ENCODE measurements at places on chromosomes 2 and 18. TPM values are rescaled to one million over a fixed set of nuclear protein-coding genes. Genes with fewer than 3 reads are reported as not detected.

COL5A2 gene
- total RNA-seq = 671 TPM

LANCL1 gene
- 58.2 TPM for total RNA-seq

- DNase-seq = no peak
These were observed 44.5 kb upstream of the ASPRV1 start for GRCh38 chr2:70005752-70006446.

DNA sequence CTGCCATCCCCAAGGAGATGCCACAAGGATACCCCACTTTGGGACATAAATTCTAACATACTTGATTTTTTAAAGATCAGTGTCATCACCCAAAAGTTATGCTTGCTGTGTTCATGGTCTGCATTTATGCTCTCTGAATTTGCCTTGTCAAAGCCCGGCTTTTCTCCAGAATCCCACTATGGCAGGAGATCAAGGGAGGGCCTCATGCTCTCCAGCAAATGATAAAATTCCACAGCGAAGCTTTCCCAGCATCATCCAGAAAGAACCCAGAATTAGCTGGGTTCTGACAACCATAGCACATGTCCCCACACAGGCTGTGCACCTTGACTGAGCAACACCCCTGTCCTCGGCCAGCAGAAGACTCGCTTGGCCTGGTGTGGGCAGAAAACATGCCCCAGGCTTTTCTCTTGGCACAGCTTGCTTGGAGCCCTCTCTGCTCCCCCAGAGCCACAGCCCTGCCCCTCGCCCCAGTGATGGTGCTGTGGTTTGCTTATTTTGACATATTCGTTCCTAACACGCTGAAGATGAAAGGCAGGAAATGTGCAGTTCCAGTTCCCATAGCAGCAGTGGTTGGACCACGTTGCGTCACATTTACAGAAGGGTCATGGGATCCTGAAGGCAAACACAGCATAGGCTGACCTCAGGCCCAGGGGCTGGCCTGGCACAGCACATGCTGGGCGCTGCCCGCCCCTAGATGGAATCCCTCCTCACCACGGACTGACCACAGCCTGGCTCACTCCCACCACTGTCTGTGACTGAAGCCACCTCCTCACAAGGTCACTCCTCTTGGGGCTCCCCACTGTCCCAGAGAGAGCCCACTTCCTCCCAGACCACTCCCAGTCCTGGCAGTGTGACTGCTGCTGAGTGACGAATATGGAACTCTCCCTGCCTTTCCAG lies 14.1 kb upstream of the CHRNA1 start:
- DNase-seq = peak; percentile 74

- DNase-seq = no peak
These were observed 62.5 kb upstream of the MRPS9 start for GRCh38 chr2:104975371-104975770.

- no peak for DNase-seq
These were observed 3.0 kb downstream of the SH2D6 start for GRCh38 chr2:85421260-85422071.

GRCh38 chr2:126849991-126850535 lies 48.6 kb upstream of the TEX51 start:
- DNase-seq = no peak

- DNase-seq = no peak
These were observed 7.4 kb downstream of the SPDYA start for GRCh38 chr2:28818053-28818452.

DNA sequence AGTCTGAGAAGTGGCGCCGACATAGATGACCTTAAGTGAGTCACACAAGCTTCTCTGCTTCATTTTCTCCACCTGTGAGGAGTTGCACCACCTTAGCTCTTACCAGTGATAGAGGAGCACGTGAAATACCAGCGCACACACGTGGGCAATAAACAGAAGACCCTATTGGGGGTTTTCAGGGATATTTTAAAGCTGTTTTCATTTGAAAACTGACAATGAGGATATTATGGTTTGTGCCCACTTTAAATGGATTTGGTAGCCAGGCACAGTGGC lies 47.3 kb upstream of the FZD7 start:
- DNase-seq = no peak

All from fibroblast of the aortic adventitia (primary cell).